ENCODE measurements at places on chromosomes 5 and 9. TPM values are rescaled to one million over a fixed set of nuclear protein-coding genes. Genes with fewer than 3 reads are reported as not detected.
A peak's percentile ranks its signal among the peaks of the same experiment; 100 is the strongest.

GRCh38 chr9:21800931-21801682, 1.3 kb upstream of the MTAP start:
- no peak overlapping the region for H3K4me3 ChIP-seq
- no peaks in the 10 kb centered on the region for H3K36me3 ChIP-seq
- no peak overlapping the region for H3K27ac ChIP-seq

GRCh38 chr5:133251296-133252132, 199.7 kb downstream of the HSPA4 start:
- no peaks in the 10 kb centered on the region for H3K27me3 ChIP-seq
- DNase-seq: peak; percentile 37
- H3K4me3 ChIP-seq: peak overlapping the region; percentile 59
- H3K4me1 ChIP-seq: peaks cover 53% of the 10 kb centered on the region
- H3K36me3 ChIP-seq: no peaks in the 10 kb centered on the region

The NSG2 gene
- not detected for total RNA-seq

The SLC25A2 gene
- total RNA-seq: 0.13 TPM

GRCh38 chr9:104923289-104923688, 4.7 kb downstream of the ABCA1 start:
- peak overlapping the region; percentile 3 for H3K27ac ChIP-seq
- peaks cover 76% of the 10 kb centered on the region for H3K4me1 ChIP-seq
- H3K4me3 ChIP-seq: no peak overlapping the region
- H3K27me3 ChIP-seq: no peaks in the 10 kb centered on the region
- DNase-seq: no peak
- H3K36me3 ChIP-seq: no peaks in the 10 kb centered on the region

The ZNG1C gene
- total RNA-seq: 70.3 TPM

GRCh38 chr5:367358-368130, 46.0 kb downstream of the AHRR start:
- no peaks in the 10 kb centered on the region for H3K27me3 ChIP-seq
- H3K36me3 ChIP-seq: no peaks in the 10 kb centered on the region
- no peak overlapping the region for H3K4me3 ChIP-seq
- DNase-seq: no peak
- H3K4me1 ChIP-seq: no peaks in the 10 kb centered on the region
- no peak overlapping the region for H3K27ac ChIP-seq

- H3K27ac ChIP-seq: peak overlapping the region; percentile 50
- peak; percentile 48 for DNase-seq
- no peaks in the 10 kb centered on the region for H3K27me3 ChIP-seq
Measured at GRCh38 chr5:43993634-43994351, 390.8 kb downstream of the NNT start.

DNA sequence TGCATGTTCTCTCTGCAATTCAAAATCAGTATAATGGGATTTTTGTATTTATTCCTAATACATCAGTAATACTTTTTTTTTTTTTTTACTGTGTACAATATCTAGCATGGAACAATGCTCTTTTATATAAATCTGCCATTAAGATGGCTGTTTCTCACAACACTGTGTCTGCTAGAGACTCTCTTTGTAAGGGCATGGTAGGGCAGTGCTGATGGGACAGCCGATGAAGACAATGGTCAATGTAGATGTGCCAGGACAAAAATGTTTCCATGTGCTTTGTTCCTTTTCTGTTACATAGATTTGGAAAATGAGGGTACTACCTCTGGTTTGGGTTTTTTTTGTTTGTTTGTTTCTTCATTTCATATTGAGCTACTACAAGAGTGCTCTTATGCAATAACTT, 95.3 kb upstream of the ITGA2 start:
- no peak for DNase-seq
- no peak overlapping the region for H3K27ac ChIP-seq
- no peak overlapping the region for H3K4me3 ChIP-seq
- peaks cover 14% of the 10 kb centered on the region for H3K4me1 ChIP-seq
- no peaks in the 10 kb centered on the region for H3K27me3 ChIP-seq

- H3K4me1 ChIP-seq: no peaks in the 10 kb centered on the region
- H3K36me3 ChIP-seq: no peaks in the 10 kb centered on the region
- no peak overlapping the region for H3K27ac ChIP-seq
- no peak overlapping the region for H3K4me3 ChIP-seq
Measured at GRCh38 chr5:114473541-114473940, 111.7 kb downstream of the KCNN2 start.

The SPOUT1 gene
- total RNA-seq: 39.7 TPM

The CKMT2 gene
- 1.2 TPM for total RNA-seq

DNA sequence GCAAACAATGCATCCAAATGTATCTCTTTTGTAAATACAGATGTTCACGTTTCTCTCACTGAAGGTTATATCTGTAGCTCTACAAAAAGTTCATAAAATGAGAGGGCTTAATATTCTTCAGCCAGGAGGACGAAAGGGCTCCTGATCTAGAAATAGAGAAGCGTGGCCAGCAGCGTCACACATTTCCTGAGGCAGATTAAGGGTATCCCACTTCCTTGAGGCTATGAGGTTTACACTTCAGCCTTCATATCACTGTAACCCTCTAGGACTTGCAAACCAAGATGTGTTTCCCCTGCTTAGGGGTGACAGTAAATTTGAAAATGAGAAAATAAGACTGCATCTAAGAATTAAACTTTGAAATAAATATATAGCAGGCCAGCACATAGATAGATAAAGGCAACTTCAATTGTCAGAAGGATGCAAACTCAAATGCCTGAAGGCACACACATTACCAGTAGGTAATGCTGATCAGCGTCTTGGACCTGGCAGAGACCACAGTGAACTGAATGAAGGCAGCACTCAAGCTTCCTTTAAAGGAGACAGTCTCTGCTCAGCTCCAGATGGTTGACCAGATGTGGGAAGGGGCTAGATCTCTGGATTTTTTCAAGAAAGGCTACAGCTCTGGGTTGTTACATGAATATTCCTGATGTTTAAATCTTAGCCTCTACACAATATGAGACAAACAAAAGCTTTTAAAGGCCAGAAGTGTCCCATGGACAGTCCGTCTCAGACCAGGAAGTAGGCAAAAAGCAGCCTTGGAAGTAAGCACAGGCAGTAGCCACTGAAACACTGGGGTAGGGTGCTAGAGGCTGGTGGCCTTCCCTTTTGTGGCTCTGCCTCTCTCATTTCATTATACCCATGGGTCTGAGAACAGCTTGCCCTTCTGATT, 197.7 kb downstream of the MCTP1 start:
- H3K27ac ChIP-seq: no peak overlapping the region
- no peaks in the 10 kb centered on the region for H3K36me3 ChIP-seq
- no peak for DNase-seq
- no peaks in the 10 kb centered on the region for H3K27me3 ChIP-seq
- H3K4me3 ChIP-seq: no peak overlapping the region
- no peaks in the 10 kb centered on the region for H3K4me1 ChIP-seq

DNA sequence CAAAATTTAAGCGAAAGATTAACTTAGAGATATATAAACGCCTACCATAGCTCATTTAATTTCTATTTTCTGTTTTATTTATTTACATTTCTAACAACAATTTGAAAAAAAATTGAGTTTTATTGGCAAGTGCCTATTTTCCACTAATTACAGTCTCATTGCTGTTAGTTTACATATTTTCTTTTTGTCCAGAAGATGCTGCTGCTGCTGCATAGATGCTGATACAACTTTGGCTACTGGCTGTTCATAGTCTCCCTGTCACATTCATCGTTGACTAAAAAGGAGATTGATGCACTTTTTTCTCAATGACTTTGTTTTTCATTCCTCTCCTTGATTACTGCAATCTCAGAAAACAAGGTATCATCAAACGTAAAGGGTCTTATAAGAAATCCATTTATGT, 235.4 kb downstream of the CDH9 start:
- no peak overlapping the region for H3K4me3 ChIP-seq
- no peaks in the 10 kb centered on the region for H3K4me1 ChIP-seq
- H3K27me3 ChIP-seq: no peaks in the 10 kb centered on the region
- H3K27ac ChIP-seq: no peak overlapping the region
- H3K36me3 ChIP-seq: no peaks in the 10 kb centered on the region

GRCh38 chr5:34570721-34571676, 85.1 kb upstream of the RAI14 start:
- H3K36me3 ChIP-seq: no peaks in the 10 kb centered on the region
- no peak overlapping the region for H3K4me3 ChIP-seq
- no peak for DNase-seq
- H3K4me1 ChIP-seq: no peaks in the 10 kb centered on the region
- H3K27me3 ChIP-seq: peaks cover 8% of the 10 kb centered on the region

GRCh38 chr9:114953959-114954358, 23.6 kb upstream of the TNFSF8 start:
- no peak overlapping the region for H3K4me3 ChIP-seq
- no peaks in the 10 kb centered on the region for H3K4me1 ChIP-seq
- H3K36me3 ChIP-seq: no peaks in the 10 kb centered on the region
- no peak for DNase-seq

The DPH7 gene
- 22.6 TPM for total RNA-seq

- no peaks in the 10 kb centered on the region for H3K36me3 ChIP-seq
- peaks cover 8% of the 10 kb centered on the region for H3K27me3 ChIP-seq
- H3K4me1 ChIP-seq: no peaks in the 10 kb centered on the region
- no peak overlapping the region for H3K4me3 ChIP-seq
- DNase-seq: no peak
Measured at GRCh38 chr9:98627296-98627695, 81.4 kb downstream of the GABBR2 start.

DNA sequence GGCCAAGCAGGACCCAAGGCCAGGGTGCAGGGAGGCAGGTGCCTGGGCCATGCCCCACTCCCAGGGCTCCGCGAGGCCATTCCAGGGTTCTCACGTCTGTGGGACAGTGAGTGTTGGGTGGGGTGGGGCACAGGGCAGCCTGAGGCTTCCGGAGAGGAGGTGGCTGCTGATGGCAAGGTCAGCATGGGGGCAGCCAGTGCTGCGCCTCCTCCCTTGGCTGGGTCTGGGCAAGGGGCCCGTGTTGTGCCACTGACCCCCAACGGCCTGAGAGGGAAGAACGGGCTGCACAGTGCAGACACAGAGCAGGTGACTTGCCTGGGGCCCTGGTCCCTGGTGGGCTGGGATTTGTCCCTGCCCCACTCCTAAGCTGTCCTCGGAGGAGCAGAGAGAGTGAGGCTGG, 82.1 kb downstream of the RXRA start:
- no peak for DNase-seq
- no peaks in the 10 kb centered on the region for H3K4me1 ChIP-seq
- H3K36me3 ChIP-seq: peaks cover 39% of the 10 kb centered on the region
- no peaks in the 10 kb centered on the region for H3K27me3 ChIP-seq
- H3K27ac ChIP-seq: no peak overlapping the region

- H3K27ac ChIP-seq: no peak overlapping the region
- DNase-seq: peak; percentile 1
- H3K27me3 ChIP-seq: no peaks in the 10 kb centered on the region
- H3K36me3 ChIP-seq: no peaks in the 10 kb centered on the region
Measured at GRCh38 chr9:21764846-21765245, 37.6 kb upstream of the MTAP start.

DNA sequence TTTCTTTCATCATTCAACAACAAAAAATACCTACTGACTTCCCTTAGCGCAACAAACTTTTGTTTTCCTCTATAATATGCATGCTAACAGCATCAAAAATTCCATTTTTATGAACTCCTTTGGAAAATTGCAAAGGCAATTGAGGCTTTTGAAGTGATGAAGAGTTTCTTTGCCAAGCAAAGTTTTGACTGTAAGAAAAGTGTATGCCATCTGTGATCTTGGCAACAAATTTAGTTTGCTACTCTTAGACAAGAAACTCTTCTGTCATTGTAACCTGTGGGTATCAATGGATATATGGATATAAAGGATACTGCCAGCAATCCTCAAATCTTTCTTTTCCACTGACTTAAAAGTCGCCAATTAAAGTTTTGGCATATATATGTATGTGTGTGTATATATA, 72.0 kb upstream of the GABRA1 start:
- no peak for DNase-seq
- no peaks in the 10 kb centered on the region for H3K27me3 ChIP-seq
- H3K4me3 ChIP-seq: no peak overlapping the region

The FOXD4 gene
- 0.18 TPM for total RNA-seq

DNA sequence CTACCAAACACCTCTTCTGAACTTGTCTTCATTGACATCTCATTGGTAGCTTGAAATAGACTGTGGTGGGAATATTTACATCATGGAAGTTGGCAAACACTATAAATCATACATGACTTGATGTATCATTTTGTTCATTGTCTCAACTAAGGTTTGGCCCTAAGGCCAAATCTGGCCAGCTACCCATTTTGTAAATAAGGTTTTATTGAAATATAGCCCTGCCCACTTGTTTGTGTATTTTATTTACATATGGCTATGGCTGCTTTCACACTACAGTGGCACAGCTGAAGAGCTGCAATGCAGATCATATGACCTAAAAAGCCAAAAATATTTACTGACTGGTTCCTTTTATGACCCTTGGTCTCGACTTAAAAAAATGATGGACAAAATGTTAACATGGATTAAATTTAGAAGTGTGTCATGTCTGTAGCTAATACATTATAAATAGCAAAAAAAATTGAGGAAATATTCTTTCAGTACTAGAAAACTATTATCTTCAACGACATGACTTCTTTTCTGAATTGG, 22.1 kb downstream of the FAM240B start:
- no peak overlapping the region for H3K4me3 ChIP-seq
- no peak for DNase-seq
- H3K27me3 ChIP-seq: peaks cover 1% of the 10 kb centered on the region
- H3K36me3 ChIP-seq: no peaks in the 10 kb centered on the region
- H3K4me1 ChIP-seq: no peaks in the 10 kb centered on the region
- no peak overlapping the region for H3K27ac ChIP-seq
